ENCODE measurements at places on chromosomes 3 and 15.

GRCh38 chr15:88865498-88866099, 29.7 kb downstream of the HAPLN3 start:
- no peak for DNase-seq

DNA sequence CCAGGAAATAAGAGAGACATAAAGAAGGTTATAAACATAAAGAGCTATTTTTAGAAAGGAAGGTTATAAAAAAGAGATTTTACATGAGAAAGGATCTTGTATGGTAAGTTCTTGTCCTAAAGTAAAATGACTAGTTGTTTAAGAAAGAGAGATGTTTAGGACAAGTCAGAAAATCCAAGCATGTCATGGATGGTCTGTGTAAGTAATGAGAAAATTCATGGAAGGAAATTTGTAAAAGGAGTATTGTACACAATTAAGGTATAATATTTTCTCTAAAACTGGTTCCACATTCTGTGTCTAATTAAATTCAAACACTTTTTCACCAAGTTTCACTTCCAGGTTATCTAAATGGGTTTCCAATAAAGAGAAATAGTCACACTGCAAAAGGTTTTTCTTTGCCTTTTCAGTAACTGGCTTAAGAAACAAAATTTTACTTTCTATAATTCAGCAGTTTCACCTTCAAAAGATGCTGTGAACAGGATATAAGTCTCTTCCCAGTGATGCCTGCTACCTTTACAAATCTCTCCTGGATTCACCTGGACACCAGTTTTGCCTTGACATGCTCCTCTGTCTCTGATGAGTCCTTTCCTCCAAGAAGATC, 455.7 kb downstream of the ZIC1 start:
- DNase-seq = peak; percentile 13

DNA sequence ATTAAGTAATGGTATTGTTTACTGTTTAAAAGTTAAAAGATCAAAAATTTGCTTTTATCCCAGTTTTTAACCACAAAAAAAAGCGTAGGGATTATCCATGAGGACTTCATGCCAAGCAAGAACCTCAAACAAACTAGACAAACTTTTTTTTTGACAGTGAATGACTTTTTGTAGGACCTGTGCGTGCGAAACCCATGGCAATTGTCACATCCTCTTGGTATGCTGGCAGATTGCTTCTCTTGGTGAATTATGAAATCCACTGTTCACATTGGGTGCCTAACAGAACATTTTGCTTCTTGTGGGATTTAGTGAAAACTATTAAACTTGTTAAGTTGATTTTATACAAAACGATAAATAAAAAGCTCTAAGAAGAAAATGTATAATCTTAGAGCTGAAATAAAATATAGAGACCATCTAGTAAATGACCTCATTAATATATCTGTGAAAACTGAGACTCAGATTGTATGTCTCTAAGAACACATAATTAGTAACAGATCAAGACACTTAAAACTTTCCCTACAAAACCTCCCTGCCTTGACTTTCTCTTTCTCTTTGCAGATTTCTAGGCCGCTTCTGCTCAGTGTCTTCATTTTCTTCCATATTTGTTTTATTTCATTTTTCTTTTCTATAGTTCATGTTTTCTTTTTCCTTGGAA, 87.3 kb upstream of the CGNL1 start:
- no peak for DNase-seq

DNA sequence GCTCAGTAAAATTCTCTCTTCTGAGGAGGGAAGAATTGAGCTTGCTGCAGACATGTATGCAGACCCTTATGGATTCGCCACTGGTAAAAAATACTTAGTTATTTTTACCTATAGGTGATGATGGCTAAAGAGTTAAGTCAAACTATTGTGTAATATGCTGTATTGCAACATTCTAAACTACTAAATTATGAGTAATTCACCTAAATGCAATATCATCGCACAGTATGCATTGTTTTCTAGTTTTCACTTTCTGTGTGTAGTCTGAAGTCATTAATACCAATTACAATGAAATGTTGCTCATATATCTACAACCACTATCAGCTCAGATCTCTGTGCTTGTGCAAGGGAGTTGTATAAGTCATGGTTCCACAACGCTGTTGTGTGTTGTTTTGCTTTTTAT, 48.7 kb upstream of the ROBO2 start:
- no peak for DNase-seq

GRCh38 chr3:105458518-105459215, 92.0 kb downstream of the ALCAM start:
- no peak for DNase-seq

- no peak for DNase-seq
Measured at GRCh38 chr15:62807539-62808130, 234.9 kb upstream of the TPM1 start.

DNA sequence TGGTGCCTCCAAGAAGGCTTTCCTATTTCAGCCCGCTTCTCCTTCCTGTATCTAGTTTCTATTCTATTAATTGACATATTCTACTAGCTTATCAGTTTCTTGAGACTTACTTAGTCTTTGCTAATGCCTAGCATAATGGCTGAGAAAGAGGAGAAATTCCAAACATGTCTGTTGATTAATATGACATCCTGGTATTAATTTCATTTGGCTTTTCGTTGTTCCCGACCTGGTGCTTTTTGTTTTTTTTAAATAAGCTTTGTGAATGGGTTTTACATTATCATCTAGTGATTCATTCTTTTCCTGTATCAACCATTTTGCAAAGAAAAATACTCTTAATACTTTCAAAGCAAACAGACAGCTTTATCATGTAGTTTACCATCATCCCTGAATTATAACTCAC, 13.1 kb downstream of the WDR53 start:
- no peak for DNase-seq

Measured in iPS DF 6.9 (cell line).